Small intestine (tissue), 16 donors: ENCODE measurements at places on chromosomes 4 and X.

- H3K4me1 ChIP-seq = no peaks in the 10 kb centered on the region
- H3K27me3 ChIP-seq = no peaks in the 10 kb centered on the region
- H3K27ac ChIP-seq = no peak overlapping the region
- no peak overlapping the region for H3K4me3 ChIP-seq
These were observed 37.2 kb downstream of the MTM1 start for GRCh38 chrX:150605603-150606002.

- H3K27me3 ChIP-seq = no peaks in the 10 kb centered on the region
- DNase-seq = no peak
- H3K27ac ChIP-seq = no peak overlapping the region
These were observed 28.1 kb downstream of the SPANXC start for GRCh38 chrX:141214196-141214595.

DNA sequence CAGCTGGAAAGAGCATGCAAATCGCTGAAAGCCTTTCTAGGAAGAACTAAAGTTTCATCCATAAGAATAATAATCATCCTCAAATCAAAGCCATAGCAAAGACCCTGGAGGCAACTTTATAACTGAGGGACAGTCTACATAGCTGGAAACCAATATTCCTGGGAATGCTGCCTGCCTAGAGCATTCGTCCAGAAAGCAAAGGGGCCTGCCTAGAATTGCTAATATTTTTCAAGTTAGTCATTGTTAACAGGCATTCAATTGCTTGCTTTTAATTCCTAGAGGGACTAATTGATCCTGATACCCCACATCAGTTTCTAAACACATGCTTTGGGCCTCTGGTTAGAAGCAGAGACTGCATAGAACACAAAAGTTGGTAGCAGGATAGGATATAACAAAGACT is 4.2 kb upstream of the PPARGC1A start:
- no peaks in the 10 kb centered on the region for H3K27me3 ChIP-seq
- no peak for DNase-seq
- H3K4me1 ChIP-seq = peaks cover 2% of the 10 kb centered on the region
- no peak overlapping the region for H3K27ac ChIP-seq

- no peaks in the 10 kb centered on the region for H3K27me3 ChIP-seq
- no peak overlapping the region for H3K4me3 ChIP-seq
- no peak overlapping the region for H3K27ac ChIP-seq
- H3K36me3 ChIP-seq = no peaks in the 10 kb centered on the region
These were observed 3.3 kb downstream of the SH3BP2 start for GRCh38 chr4:2795893-2796848.

DNA sequence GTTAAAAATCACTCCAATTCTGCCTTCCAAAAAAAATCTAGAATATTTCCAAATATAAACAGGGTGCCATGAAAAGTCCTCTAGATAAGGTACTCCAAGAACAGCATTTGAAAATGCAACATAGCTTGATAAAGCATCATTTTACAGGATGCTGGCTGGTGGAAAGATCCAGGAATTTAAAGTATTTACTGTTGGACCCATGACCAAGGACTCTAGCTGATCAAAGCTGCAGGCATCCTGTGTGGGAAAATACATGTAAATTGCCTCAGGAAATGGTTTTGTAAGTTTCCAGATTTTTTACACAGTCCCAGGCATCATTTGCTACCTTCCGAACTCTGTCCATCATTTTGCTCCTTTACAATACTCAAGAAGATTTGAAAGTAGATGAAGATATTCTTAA is 164.4 kb downstream of the GRIA3 start:
- H3K36me3 ChIP-seq = no peaks in the 10 kb centered on the region
- H3K4me1 ChIP-seq = no peaks in the 10 kb centered on the region
- DNase-seq = no peak
- no peaks in the 10 kb centered on the region for H3K27me3 ChIP-seq

GRCh38 chr4:87391576-87392054 is 627 bp upstream of the HSD17B11 start:
- H3K27ac ChIP-seq = peak overlapping the region; percentile 79
- no peaks in the 10 kb centered on the region for H3K4me1 ChIP-seq
- no peaks in the 10 kb centered on the region for H3K27me3 ChIP-seq
- H3K4me3 ChIP-seq = peak overlapping the region; percentile 97
- no peak for DNase-seq

DNA sequence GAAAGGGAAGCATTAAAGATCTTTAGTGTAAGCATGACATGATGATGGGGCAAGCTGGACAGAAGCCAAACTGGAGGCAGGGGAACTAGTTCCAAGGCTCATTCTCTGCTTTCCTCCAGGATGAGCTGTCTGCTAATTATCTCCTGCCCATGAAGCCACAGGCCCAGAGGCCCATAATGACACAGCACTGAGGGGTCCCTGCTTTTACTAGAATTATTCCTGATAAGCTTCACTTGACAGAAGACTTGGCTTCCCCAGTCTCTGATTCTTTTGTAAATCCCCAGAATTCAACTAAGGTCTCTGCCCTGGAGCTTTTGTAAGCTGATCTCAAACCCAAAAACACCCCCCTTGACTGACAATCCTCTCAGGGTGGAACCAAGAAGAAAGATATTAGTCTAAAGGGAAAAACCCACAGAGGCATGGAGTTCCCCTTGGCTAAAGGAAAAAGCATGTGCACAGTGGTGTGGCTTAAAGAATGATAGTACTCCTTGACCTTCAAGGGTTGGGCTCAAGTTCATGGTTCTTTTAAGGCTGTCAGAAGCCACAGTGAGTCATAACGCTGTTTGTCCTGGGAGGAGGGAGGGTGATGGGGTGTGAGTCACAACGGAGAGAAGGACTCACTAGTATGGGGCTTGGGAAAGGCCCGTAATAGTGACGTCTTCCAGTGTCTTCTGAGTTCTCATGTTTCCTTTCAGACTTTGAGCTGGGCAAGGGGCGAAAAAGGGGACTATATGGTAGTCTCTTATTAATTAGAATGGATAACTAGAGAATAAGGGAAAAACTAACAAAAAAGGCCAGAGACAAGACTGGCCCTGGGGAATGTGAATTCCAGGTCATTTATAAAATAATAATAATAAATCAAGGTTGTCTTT is 146.0 kb upstream of the CPEB2 start:
- H3K4me3 ChIP-seq = no peak overlapping the region
- H3K27me3 ChIP-seq = no peaks in the 10 kb centered on the region
- H3K36me3 ChIP-seq = no peaks in the 10 kb centered on the region
- H3K4me1 ChIP-seq = no peaks in the 10 kb centered on the region
- no peak overlapping the region for H3K27ac ChIP-seq

DNA sequence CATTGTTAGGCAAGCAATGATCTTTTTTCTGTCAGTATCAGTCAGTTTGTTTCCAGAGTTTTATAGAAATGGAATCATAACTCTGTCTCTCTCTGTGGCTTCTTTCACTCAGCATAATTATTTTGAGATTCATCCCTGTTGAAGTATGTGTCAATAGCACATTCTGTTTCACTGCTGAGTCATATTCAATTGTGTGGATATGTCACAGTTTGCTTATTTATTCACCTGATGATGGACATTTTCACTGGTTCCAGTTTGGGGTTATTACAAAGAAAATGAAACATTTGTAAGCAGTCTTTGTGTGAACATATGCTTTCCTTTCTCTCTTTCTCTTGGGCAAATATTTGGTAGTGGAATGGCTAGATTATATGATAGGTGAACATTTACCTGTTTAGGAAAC is 10.2 kb upstream of the ZNF718 start:
- H3K4me3 ChIP-seq = no peak overlapping the region
- H3K36me3 ChIP-seq = no peaks in the 10 kb centered on the region
- H3K27me3 ChIP-seq = peaks cover 11% of the 10 kb centered on the region
- no peaks in the 10 kb centered on the region for H3K4me1 ChIP-seq
- no peak overlapping the region for H3K27ac ChIP-seq

GRCh38 chrX:24020306-24020876 is 6.6 kb downstream of the KLHL15 start:
- H3K4me3 ChIP-seq = no peak overlapping the region
- DNase-seq = no peak
- no peaks in the 10 kb centered on the region for H3K36me3 ChIP-seq
- no peaks in the 10 kb centered on the region for H3K4me1 ChIP-seq

- no peaks in the 10 kb centered on the region for H3K27me3 ChIP-seq
- H3K4me3 ChIP-seq = no peak overlapping the region
These were observed 614.3 kb downstream of the FAM133A start for GRCh38 chrX:94288325-94288724.

GRCh38 chrX:10893976-10894375 is 217.2 kb upstream of the HCCS start:
- no peaks in the 10 kb centered on the region for H3K27me3 ChIP-seq
- no peak overlapping the region for H3K27ac ChIP-seq
- H3K36me3 ChIP-seq = no peaks in the 10 kb centered on the region

- no peak overlapping the region for H3K4me3 ChIP-seq
- DNase-seq = no peak
- no peaks in the 10 kb centered on the region for H3K4me1 ChIP-seq
- no peak overlapping the region for H3K27ac ChIP-seq
These were observed 29.7 kb downstream of the MANBA start for GRCh38 chr4:102730968-102731533.

DNA sequence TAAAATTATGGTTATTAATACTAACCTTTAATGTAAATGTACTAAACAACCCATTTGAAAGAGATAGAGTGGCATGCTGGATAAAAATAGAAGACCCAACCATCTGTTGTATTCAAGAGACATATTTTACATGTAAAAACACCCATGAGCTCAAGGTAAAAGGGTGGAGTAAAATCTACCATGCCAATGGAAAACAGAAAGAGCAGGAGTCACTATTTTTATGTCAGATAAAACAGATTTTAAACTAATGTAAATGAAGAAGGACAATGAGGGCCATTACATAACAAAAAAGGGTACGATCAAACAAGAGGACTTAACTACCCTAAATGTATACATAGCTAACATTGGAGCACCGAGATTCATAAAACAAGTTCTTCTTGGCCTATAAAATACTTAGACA is 66.3 kb downstream of the ITM2A start:
- DNase-seq = no peak
- H3K4me1 ChIP-seq = no peaks in the 10 kb centered on the region
- no peaks in the 10 kb centered on the region for H3K36me3 ChIP-seq

DNA sequence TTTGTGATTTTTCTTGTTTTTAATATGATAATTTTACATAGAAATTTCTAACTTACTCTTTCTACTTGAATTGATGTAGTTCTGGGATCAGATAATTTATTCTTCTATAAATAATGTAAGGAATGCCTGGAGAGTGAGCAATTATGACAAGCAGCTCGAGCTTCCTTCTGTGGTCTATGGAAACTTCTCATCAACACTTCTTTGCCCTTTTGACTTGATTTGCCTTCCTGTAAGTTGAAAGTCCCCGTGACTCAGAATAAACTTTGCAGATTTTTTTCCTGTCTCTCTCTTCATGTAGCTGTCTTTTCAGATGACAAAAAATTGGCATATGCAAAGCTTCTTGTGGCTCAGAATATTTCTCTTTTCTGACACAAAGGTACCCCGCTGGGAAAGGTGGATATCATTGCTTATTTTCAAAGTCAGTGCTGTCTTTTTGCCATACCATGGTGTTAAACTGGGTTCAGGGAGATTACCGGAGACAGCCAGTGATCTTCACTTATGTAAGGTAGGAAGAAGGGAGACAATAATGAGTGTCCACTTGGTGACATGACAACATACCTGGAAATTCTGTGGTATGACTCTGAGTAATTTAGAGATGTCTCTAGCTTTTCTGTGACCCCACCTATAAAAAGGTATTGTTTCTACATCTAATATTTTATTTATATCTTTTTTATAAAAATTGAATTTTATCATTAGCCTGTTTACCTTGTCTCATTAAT is 278.6 kb upstream of the GNPDA2 start:
- no peak overlapping the region for H3K27ac ChIP-seq
- no peaks in the 10 kb centered on the region for H3K27me3 ChIP-seq
- no peak for DNase-seq
- no peaks in the 10 kb centered on the region for H3K36me3 ChIP-seq

DNA sequence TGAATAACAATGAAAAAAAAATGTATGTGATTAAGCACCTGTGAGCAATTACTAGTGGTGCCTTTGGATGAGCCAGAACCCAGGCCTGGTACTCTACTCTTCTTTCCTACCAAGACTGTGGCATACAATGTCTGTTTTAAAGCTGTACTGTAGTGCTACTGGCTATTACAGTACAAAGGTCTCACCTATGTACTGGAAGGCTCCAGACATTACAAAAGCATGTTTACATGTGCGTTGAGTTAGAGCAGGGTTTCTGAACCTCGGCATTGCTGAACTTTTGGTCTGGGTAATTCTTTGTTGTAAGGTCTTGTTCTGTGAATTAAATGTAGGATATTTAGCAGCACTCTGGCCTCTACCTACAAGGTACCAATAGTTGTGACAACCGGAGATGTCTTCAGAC is 153.8 kb downstream of the SPATA18 start:
- H3K4me1 ChIP-seq = no peaks in the 10 kb centered on the region
- no peak for DNase-seq
- no peaks in the 10 kb centered on the region for H3K27me3 ChIP-seq
- no peak overlapping the region for H3K4me3 ChIP-seq
- H3K27ac ChIP-seq = no peak overlapping the region

- no peaks in the 10 kb centered on the region for H3K4me1 ChIP-seq
- H3K27ac ChIP-seq = peak overlapping the region; percentile 80
- no peaks in the 10 kb centered on the region for H3K36me3 ChIP-seq
- H3K4me3 ChIP-seq = no peak overlapping the region
These were observed 9.9 kb upstream of the SLC25A43 start for GRCh38 chrX:119389214-119389613.

GRCh38 chr4:134024251-134024650 is 177.3 kb downstream of the PABPC4L start:
- peak; percentile 12 for DNase-seq
- no peaks in the 10 kb centered on the region for H3K27me3 ChIP-seq
- H3K4me3 ChIP-seq = no peak overlapping the region
- no peak overlapping the region for H3K27ac ChIP-seq
